ENCODE measurements at places on chromosomes 2 and 18.
A peak's percentile ranks its signal among the peaks of the same experiment; 100 is the strongest.

- peak; percentile 41 for DNase-seq
Observed at GRCh38 chr2:144320491-144320890, 199.4 kb downstream of the ZEB2 start.

DNA sequence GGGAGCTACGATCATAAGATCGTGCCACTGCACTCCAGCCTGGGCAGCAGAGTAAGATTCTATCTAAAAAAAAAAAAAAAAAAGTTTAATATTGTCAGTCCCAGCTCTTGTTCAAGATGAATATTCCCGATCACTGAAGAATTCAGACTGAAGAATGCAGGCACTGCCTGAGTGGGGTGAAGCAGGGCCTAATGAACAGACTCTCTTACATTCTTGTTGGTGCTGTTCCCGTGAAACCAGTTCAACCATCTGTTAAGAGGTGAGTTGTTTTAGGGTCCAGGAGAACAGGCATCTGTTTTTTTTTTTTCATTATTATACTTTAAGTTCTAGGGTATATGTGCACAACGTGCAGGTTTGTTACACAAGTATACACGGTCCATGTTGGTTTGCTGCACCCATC, 17.1 kb upstream of the CAB39 start:
- no peak for DNase-seq

- peak; percentile 9 for DNase-seq
Observed at GRCh38 chr18:13136904-13137669, 81.5 kb upstream of the LDLRAD4 start.

GRCh38 chr2:148022351-148022750, 1.5 kb downstream of the MBD5 start:
- DNase-seq, result no peak

DNA sequence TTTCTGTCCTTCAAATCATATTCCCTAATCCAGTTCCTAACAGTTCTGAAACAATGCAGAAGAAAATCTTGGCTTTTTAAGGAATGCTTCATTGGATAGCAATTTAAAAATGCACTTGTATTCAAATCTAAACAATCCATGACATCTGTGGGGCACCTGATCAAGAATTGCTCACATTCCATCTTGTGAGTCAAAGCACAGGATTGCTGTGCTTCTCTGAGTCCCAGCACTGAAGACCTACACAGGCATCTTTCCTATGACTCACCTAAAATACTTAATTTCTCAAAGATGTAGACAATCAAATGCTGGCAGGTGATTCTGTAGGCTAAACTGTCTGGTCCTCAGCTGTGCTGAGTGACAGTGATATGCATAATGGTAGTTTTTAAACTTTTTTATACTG, 10.1 kb upstream of the ATP8B1 start:
- DNase-seq, result no peak

DNA sequence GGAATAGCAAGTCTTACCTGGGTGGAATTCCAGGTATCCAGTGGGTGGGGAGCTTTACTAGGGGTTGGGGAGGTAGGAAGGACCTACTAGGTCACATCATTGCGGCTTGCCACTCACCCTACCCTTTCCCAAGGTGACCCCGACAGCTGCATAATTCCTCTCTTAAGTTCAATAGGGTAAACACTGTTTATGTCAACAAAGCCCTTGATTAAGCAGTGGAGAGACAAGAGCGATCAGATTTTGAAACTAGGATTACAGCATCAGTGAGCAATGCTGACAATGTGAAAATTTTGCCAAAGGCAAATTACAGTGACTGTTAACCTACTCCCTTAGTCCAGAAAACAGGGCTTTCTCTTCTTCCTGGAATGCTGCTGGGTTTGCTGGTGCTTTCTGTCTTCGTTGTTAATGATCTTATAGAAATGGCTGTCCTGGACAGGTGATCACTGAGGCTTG, 14.5 kb downstream of the SLC19A3 start:
- no peak for DNase-seq

All from activated CD4-positive, alpha-beta T cell treated with anti-CD3 and anti-CD28 coated beads, Interleukin-2, amount 50 U/mL, for 1 hour (primary cell).